ENCODE measurements at places on chromosomes 5 and 9.

DNA sequence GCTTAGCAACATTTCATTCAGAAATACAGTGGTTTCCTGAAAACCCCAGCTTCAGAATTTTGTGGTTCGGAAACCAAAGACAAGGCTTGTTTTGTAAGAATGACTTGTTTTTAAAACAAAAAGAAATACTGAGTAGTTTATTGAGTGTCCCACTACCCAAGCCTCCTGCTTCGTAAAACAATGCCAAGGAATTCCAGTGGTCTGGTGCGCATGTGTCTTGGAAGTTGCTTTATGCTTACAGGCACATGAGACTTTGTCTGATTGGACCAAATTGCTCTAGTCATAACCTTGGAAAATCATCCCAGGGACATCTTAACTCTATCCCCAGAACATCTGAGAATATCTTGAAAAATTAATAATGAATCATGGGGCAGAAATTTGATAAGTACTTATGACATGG is 77.1 kb upstream of the FST start:
- DNase-seq: no peak

GRCh38 chr9:6938873-6939272 is 181.1 kb downstream of the KDM4C start:
- peak; percentile 12 for DNase-seq

DNA sequence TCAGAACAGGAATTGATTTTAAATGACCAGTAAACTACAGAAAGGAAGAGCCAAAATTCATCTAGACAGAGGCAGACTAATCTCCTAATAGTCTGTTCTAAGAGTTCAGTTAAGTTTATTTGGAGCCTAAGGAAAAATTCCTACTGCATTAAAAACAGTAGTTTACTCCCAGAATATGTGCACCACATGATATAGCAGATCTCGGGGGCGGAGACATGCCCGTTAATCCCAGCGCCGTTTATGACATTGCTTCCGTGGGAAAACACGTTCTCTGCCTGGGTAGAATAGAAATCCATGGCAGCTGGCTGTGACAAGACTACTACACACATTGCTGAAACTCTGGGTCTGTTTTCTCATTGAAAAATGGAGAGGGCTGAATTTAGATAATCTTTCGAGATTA is 11.4 kb downstream of the HABP4 start:
- DNase-seq: no peak

GRCh38 chr5:117872798-117873368 is 1115.5 kb downstream of the DTWD2 start:
- no peak for DNase-seq

DNA sequence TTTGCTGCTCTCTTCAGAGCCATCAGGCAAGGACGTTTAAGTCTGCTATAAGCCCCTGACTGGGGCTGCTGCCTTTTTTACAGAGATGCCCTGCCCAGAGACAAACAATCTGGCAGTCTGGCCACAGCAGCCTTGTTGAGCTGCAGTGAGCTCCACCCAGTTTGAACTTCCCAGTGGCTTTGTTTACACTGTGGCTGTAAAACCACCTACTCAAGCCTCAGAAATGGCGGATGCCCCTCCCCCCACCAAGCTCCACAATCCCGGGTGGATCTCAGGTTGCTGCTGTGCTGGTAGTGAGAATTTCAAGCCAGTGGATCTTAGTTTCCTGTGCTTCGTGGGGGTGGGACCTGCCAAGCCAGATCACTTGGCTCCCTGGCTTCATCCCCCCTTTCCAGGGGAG is 59.7 kb upstream of the SNCAIP start:
- no peak for DNase-seq

DNA sequence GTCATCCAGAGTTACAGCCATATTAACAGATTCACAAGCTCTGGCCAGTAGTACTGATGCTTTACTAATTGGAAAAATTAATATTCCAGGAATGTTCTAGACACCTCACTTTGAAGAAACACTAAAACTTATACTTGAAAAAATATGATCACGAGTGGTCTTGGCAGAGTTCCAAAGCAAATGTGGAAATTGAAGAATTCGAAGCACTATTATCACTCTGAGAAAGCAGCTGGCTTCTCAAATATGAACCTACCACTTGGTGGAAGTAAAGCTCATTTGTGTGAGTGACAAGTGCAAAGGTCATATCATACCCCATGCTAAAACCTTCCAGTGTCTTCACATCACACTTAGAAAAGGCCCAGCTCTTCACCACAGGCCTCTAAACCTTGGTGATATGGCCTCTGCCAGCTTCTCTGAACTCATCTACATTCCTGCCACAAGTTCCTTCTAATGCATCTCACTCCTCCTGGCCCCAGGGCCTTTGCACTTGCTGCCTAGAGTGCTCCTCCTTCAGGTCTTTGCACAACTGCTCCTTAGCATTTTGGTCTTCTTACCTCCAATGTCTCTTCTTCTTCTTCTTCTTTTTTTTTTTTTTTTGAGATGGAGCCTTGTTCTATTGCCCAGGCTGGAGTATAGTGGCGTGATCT is 175.7 kb upstream of the SMIM23 start:
- DNase-seq: no peak

- no peak for DNase-seq
These were observed 130.4 kb upstream of the CLINT1 start for GRCh38 chr5:157989296-157989695.

- no peak for DNase-seq
These were observed 7.8 kb upstream of the LMX1B start for GRCh38 chr9:126605792-126606482.

- DNase-seq: peak; percentile 68
These were observed 127.1 kb downstream of the DPYSL3 start for GRCh38 chr5:147382776-147383175.

DNA sequence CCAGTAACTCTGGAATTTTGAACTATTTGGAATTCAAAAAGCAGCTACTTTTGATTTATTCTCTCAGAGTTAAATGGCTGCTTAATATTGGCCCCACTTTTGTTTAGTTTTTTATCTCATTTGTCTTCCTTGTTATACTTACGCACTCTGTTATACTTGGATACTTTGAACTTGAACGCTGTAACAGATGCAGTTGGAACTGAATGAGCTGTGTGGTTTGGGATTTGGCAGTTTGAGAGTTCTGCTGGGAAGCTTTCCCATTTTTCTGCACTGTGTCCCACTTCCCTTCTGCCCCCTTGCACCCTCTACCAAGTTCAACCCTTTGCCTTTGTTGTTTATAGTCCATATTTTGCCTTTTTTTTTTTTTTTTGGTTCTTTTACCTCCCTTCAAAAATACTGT is 3.8 kb downstream of the RHOBTB3 start:
- no peak for DNase-seq

- DNase-seq: peak; percentile 61
These were observed 72.6 kb downstream of the FGF1 start for GRCh38 chr5:142613271-142613671.

DNA sequence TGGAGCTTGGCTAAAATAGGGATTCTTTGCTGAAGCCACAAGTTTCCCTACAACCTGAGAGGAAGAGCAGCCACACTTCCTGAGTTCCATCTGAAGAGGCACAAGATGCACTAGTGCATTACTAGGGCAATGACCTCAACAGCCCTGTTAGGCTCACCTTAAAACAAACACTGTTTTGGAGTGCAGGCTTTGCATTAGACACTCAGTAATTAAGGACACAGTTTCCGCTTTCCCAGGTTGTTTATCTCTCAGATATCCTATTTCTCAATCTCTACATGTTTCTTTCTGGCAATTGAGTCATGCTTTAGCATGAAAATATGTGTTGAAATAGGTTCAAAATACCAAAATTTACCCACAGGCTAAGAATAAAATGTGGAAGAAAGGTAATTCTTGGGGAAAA is 34.2 kb downstream of the EMB start:
- DNase-seq: no peak

- DNase-seq: no peak
These were observed 83.7 kb downstream of the PDE6A start for GRCh38 chr5:149860801-149861322.

- DNase-seq: peak; percentile 73
These were observed 269.8 kb downstream of the SYK start for GRCh38 chr9:91071184-91071990.

DNA sequence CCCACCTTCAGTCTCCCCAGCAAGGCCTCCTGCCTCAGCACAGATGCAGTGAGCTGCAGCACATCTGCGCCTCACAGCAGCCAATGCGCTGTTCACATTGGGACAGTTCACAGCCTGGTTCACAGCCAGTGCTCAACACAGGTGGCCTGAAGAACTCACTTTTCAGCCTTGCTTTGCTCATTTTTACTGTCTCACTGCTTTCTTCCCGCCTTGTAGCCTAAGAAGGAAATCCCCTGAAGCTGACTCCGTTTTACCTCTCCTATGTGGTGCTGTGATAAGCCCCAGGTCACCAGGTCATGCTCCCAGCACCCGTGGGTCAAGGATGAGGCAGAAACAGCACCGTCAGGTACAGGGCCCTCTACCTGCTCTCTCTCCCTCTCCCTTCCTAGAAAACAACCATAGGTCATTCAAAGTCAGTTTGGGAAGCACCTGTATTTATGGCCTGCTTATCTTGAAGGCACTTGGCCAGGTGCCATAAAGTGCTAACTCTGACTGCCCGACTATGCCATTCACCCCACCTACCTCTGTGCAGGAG is 1.1 kb downstream of the GCNT4 start:
- no peak for DNase-seq

DNA sequence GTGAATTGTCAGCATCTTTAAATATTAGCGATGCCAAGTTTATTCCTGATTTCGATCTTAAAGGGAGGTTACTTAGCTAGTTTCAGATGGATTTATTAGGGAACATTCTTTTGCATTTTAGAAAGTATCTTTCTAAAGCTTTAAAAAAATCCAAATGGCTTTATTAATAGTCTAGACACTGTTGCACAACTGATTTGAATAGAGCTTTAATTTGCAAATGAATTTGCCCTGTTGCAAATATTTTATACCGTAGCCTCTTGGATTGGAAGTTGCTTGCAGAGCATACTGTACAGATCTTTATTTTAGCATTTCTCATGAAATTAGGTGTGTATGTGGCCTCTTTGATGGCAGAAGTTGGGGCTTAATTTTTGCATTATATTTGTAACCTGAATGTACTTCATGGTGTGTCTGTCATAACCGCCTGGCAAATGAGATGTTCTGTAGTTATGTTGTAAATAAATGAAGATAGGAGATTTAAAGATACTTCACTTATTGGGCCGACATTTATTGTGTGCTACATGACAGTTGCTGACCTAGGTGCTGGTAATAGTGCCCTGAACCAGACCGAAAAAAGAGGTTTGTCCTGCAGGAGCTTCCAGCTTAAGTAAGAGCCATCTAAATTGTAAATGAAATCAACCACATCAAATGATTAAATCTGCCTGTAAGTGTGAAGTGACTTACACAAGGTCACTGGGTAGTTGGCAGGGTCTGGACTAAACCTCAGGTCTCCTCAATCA is 1.8 kb downstream of the TCERG1 start:
- DNase-seq: no peak

DNA sequence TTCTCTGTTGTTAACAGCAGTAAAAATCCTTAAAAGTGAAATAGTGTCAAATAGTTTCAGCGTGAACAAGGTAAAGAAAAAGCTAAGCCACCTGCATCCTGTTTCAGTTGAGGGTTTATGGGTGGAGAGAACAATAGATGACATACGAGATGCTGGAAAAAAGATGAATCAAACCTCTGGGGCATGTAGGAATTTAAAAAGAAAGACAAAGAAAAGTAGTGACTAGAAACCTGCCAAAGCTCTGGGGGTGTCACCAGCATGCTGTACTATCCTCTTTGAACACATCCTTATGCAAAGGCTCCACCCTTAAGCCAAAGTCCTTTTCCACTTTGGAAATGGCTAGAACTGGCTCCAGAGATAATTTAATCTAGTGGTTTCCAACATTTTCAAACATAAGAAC is 22.2 kb downstream of the SCAI start:
- no peak for DNase-seq

DNA sequence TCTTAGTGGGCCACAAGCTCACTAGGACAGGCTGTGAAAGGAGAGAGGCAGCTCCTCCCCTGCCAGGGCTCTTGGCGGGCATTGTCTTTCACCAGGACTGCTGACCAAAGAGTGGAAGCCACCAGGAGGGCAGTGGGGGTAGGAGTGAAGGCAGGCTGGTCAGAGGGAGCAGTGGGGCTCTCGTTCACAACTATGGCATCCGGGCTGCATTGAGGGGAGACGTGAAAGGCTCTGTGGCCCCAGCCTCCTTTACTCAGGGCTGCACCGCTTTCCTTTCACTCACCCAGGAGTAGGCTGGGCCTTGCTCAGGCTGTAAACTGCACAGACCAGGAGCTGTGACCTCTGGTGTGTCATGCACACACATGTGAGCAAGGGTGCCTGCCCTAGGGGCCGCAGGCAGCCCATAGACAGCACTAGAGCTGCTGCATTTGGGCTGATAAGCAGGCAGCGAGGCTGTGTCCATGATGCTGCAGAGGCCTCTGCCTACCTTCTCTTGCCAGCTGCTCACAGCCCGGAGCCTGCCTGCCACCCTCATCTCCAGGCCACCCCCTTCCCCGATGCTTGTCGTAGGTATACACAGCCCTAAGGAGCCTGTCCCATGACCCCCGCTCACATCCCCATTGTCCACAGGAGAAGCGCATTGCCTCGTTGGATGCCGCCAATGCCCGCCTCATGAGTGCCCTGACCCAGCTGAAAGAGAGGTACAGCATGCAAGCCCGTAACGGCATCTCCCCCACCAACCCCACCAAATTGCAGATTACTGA is 130.4 kb downstream of the DAB2IP start:
- no peak for DNase-seq
